ENCODE measurements at places on chromosomes 7 and 10.
A peak's percentile ranks its signal among the peaks of the same experiment; 100 is the strongest.

GRCh38 chr7:39733881-39734632, 110.7 kb downstream of the RALA start:
- DNase-seq: peak; percentile 89

DNA sequence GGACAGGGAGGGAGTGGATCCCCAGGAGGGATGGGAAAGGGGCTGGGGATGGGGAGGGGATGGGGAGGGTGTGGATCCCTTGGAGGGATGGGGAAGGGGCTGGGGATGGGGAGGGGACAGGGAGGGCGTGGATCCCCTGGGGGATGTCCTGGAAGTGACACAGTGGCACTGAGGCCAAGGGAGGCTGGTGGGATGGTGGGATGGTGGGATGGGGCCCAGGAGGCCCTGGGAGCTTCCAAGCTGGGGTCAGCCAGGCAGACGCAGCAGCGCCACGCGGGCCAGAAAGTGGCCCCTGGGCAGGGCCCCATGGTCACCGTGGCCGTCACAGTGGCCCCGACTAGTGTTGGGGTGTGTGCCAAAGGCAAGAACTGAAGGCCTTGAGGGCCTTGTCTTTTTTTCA, 67.8 kb downstream of the INPP5A start:
- no peak for DNase-seq

DNA sequence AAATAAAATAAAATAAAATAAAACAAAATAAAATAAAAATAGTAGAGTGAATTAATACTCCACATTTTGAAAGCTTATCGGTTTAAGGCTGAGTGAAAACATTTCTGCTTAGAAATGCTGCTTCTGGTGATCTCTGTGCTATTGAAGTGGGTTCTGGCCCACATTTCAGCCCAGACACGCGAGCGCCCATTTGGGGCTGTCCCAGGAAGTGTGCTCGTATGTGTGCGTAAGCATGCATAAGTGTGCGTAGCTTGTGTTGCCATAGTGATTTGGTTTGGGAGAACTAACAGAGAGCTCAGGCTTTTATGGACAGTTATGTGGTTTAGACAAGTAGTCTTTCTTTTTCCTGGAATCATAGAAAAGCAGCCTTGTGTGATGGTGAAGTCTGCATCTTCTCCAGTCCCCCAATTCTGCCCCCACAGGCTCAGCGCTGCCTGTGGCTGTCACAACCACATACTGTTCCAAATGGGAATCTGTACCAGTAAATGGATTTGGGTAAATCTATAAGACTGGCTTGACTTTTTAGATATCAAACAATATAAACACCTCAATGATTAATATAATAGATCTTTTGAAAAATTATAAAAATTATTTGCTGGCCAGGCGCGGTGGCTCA, 29.8 kb upstream of the PURB start:
- no peak for DNase-seq

GRCh38 chr7:9890092-9890491, 1083.6 kb upstream of the PHF14 start:
- DNase-seq: no peak

GRCh38 chr7:96219378-96220130, 102.3 kb downstream of the SLC25A13 start:
- DNase-seq: peak; percentile 67

GRCh38 chr7:113188396-113188795, 70.0 kb upstream of the SMIM30 start:
- DNase-seq: no peak

DNA sequence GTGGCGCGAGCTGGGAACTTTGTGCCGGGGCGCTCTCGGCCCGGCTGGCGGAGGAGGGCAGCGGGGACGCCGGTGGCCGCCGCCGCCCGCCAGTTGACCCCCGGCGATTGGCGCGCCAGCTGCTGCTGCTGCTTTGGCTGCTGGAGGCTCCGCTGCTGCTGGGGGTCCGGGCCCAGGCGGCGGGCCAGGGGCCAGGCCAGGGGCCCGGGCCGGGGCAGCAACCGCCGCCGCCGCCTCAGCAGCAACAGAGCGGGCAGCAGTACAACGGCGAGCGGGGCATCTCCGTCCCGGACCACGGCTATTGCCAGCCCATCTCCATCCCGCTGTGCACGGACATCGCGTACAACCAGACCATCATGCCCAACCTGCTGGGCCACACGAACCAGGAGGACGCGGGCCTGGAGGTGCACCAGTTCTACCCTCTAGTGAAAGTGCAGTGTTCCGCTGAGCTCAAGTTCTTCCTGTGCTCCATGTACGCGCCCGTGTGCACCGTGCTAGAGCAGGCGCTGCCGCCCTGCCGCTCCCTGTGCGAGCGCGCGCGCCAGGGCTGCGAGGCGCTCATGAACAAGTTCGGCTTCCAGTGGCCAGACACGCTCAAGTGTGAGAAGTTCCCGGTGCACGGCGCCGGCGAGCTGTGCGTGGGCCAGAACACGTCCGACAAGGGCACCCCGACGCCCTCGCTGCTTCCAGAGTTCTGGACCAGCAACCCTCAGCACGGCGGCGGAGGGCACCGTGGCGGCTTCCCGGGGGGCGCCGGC, 870 bp downstream of the FZD1 start:
- peak; percentile 87 for DNase-seq

All from GM23248 (cell line).